ENCODE measurements at places on chromosomes 5 and 9. TPM values are rescaled to one million over a fixed set of nuclear protein-coding genes. Genes with fewer than 3 reads are reported as not detected.

DNA sequence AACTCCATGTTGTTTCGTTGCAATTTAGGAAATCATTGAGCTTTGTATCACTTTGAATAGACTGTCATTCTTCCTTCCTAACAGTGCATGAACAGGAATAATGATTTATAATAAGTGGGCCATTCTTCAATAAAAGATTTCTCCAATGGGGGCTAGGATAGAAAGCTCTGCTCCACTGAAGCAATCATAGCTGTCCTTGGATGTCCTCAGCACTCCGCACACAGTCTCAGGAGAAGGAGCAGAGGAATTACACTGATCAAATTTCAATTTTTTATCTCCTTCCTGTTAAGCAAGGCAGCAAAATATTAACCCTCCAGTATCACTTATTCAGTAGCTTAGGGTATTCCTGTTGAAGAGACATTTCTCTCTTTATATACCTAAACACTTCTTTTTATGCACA, 532.7 kb upstream of the ST8SIA4 start:
- DNase-seq: no peak
- no peaks in the 10 kb centered on the region for H3K36me3 ChIP-seq
- no peak overlapping the region for H3K27ac ChIP-seq

- H3K27ac ChIP-seq: no peak overlapping the region
- no peaks in the 10 kb centered on the region for H3K4me1 ChIP-seq
- no peaks in the 10 kb centered on the region for H3K36me3 ChIP-seq
- DNase-seq: peak; percentile 14
- H3K27me3 ChIP-seq: no peaks in the 10 kb centered on the region
Measured at GRCh38 chr9:94656200-94656599, 16.9 kb upstream of the FBP1 start.

DNA sequence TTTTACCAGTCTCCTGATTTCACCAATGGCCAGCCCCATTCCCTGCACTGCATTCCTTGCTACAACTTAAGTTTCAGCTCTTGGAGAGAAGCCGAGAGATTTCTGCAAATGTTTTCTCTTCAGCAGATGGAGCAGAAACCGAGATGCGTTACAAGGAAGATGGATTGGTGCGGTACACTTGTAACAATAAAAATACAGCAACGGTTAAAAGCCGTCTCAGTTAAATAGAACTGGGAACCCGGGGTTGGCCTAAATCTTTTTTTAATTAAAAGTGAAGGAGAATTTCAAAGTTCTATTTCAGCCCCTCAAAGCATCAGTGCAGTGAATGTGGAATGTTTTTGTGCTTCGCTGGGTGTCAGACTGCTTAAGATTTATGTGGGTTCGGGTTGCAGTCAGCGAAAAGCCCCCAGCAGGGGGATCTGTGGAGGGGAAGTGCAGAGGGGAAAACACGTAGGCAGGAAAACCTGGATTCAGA, 19.8 kb downstream of the BRINP1 start:
- no peak for DNase-seq
- H3K36me3 ChIP-seq: no peaks in the 10 kb centered on the region
- no peaks in the 10 kb centered on the region for H3K27me3 ChIP-seq
- H3K4me3 ChIP-seq: no peak overlapping the region

- peaks cover 7% of the 10 kb centered on the region for H3K4me1 ChIP-seq
- H3K27ac ChIP-seq: no peak overlapping the region
- H3K4me3 ChIP-seq: no peak overlapping the region
- peak; percentile 27 for DNase-seq
- no peaks in the 10 kb centered on the region for H3K27me3 ChIP-seq
- H3K36me3 ChIP-seq: no peaks in the 10 kb centered on the region
Measured at GRCh38 chr9:132546148-132547051, 36.0 kb upstream of the BARHL1 start.

GRCh38 chr9:70260606-70261005, 1.8 kb downstream of the SMC5 start:
- H3K36me3 ChIP-seq: peaks cover 8% of the 10 kb centered on the region
- H3K27ac ChIP-seq: peak overlapping the region; percentile 92
- H3K4me1 ChIP-seq: peaks cover 66% of the 10 kb centered on the region
- no peak for DNase-seq
- H3K4me3 ChIP-seq: no peak overlapping the region

- H3K27ac ChIP-seq: no peak overlapping the region
- H3K4me1 ChIP-seq: peaks cover 43% of the 10 kb centered on the region
- no peaks in the 10 kb centered on the region for H3K36me3 ChIP-seq
- DNase-seq: no peak
Measured at GRCh38 chr9:135279834-135280393, 192.4 kb downstream of the OLFM1 start.

GRCh38 chr9:99576002-99576401, 245.7 kb upstream of the NR4A3 start:
- no peaks in the 10 kb centered on the region for H3K27me3 ChIP-seq
- H3K4me1 ChIP-seq: no peaks in the 10 kb centered on the region
- no peak overlapping the region for H3K27ac ChIP-seq

HK3 gene
- 3.6 TPM for total RNA-seq

DNA sequence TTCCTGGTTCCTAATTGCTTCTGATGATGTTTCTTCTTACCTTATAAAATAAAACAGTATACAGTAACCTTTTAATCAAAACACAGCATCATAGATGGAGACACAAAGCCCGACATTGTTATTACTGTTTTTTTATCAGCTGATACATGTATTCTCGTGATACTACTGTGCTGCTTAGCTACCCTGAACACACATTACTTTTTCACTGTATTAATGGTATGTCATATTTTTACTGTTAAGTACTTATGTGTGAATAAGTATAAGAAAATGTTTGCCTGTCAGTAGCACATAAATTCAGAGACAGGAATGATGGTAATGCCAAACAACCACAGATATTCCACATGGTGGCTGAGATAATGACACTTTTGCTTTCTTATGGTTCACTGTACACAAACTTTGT, 68.7 kb downstream of the RAB24 start:
- no peak overlapping the region for H3K4me3 ChIP-seq
- no peaks in the 10 kb centered on the region for H3K27me3 ChIP-seq
- H3K36me3 ChIP-seq: peaks cover 10% of the 10 kb centered on the region
- H3K4me1 ChIP-seq: peaks cover 13% of the 10 kb centered on the region
- DNase-seq: no peak
- H3K27ac ChIP-seq: no peak overlapping the region

DNA sequence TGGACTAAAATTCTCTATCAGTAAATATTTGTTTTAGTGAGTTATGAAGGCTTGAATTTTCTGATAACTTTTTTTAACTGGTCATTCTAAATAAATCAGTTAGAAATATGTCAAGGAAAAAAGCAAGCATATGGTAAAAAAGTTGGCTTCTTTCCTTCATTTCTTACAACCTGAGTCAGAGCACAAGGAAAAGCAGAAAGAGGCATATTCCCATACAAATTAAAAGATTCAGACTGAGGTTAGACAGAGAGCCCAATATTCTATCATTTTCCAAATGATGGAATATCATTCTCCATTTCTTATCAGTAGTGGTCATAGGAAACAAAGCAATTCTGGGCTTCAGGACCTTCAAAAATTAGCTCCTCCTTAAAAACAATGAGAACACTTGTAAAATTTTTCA, 732.1 kb downstream of the MAT2B start:
- no peaks in the 10 kb centered on the region for H3K27me3 ChIP-seq
- no peak for DNase-seq
- H3K4me1 ChIP-seq: peaks cover 11% of the 10 kb centered on the region
- H3K4me3 ChIP-seq: no peak overlapping the region

DNA sequence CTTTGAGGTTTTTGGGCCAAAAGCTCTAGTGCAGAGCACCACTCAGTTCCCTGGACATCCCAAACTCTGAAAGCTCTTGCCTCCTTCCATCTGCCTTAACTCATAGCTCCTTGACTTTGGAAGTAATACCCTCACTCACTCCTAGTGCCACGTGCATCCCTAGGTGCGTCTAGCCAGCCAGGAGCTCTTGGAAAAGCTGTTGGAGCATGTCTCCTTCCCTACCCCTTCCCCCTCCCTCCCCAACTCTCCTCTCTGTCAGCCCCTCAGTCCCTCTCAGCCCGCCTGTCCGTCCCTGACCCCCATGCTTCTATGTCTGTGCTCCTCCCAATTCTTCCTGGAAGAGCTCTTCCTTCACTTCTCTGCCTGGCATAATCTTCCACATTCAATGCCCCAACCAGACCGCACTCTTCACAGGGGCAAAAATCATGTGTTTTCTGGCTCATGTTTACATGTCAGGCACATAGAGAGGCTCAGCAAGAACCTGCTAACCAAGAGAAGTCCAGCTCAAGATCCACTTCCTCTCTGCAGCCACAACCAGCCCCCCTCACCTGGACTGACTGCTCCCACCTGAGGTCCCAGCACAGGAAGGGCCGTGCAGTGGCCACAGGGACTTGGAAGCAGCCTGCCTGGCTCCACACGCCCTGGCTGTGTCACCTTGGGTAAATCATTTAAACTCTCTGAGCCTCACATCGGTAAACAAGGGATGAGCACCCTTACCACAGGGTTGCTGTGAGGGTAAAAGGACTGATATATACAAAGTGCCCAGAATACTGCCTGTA, 58.4 kb downstream of the WHRN start:
- H3K27ac ChIP-seq: no peak overlapping the region
- H3K36me3 ChIP-seq: no peaks in the 10 kb centered on the region
- DNase-seq: no peak
- H3K27me3 ChIP-seq: no peaks in the 10 kb centered on the region
- no peak overlapping the region for H3K4me3 ChIP-seq
- H3K4me1 ChIP-seq: peaks cover 17% of the 10 kb centered on the region

GRCh38 chr5:59238126-59238902, 655.2 kb downstream of the PDE4D start:
- no peak overlapping the region for H3K27ac ChIP-seq
- H3K27me3 ChIP-seq: no peaks in the 10 kb centered on the region
- no peak for DNase-seq
- H3K36me3 ChIP-seq: no peaks in the 10 kb centered on the region
- H3K4me1 ChIP-seq: no peaks in the 10 kb centered on the region

RUSC2 gene
- total RNA-seq: 27.4 TPM

HTR1A gene
- not detected for total RNA-seq

- H3K27ac ChIP-seq: no peak overlapping the region
- H3K27me3 ChIP-seq: no peaks in the 10 kb centered on the region
- peaks cover 11% of the 10 kb centered on the region for H3K36me3 ChIP-seq
- no peaks in the 10 kb centered on the region for H3K4me1 ChIP-seq
- H3K4me3 ChIP-seq: no peak overlapping the region
Measured at GRCh38 chr9:114339130-114339908, 9.7 kb downstream of the ORM2 start.

DNA sequence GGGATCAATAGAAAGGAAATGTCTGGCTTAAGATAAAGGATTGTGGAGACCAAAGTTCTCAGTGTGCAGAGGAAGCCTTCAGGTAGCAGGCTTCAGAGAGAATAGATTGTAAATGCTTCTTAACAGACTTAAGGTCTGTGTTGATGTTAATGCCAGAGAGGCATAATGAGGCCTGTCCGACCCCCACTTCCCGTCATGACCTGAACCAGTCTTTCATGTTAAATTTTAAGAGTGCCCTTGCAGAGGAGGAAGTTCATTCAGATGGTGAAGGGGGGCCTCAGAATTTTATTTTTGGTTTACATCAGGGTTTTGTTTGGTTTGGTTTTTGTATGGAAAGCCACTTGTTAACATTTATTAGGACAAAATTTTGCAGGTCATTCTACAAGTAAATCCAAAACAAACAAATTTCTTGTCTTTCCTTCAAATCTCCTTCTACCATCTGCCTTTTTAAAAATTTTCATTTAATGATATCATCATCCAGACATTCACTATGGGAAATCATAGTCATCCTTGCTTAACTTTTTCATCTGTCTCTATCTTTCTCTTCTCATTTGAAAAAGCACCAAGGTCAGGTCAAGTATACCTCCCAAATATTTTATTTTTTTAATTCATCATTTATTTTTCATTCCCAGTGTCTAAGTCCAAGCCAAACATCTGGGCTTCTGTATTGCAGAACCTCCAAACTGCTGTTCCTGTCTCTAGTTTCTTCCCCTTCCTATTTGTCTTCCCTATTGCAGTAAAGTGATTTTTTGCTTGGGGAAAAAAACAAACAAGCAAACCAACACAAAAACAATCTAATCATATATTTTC, 6.9 kb upstream of the ABCA1 start:
- DNase-seq: no peak
- H3K4me3 ChIP-seq: no peak overlapping the region
- H3K4me1 ChIP-seq: no peaks in the 10 kb centered on the region

DNA sequence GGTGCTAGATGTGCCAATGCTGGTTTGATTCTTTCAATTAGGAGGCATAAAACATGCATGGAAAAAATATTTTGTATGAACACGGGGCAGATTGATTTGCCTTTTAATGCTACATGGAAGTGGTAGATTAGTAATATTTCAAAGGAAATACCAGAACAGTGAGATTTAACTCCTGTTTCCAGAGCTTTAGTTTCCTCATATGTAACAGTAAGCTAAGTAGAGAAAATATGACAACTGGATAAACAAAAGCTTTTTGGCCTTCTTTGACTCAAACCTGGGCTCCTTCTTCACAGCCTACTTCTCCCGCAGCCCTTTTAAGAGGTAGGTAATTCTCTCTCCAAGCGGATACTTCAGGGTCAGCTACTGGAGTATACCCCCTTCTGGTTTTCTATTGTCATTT, 254.2 kb upstream of the TRPC7 start:
- no peaks in the 10 kb centered on the region for H3K36me3 ChIP-seq
- H3K27me3 ChIP-seq: no peaks in the 10 kb centered on the region
- DNase-seq: no peak
- no peaks in the 10 kb centered on the region for H3K4me1 ChIP-seq

- DNase-seq: no peak
- no peaks in the 10 kb centered on the region for H3K36me3 ChIP-seq
- no peak overlapping the region for H3K27ac ChIP-seq
- H3K4me3 ChIP-seq: no peak overlapping the region
Measured at GRCh38 chr5:126428421-126428820, 5.2 kb downstream of the GRAMD2B start.

- H3K27ac ChIP-seq: no peak overlapping the region
- H3K36me3 ChIP-seq: no peaks in the 10 kb centered on the region
- no peaks in the 10 kb centered on the region for H3K27me3 ChIP-seq
- no peak overlapping the region for H3K4me3 ChIP-seq
Measured at GRCh38 chr5:125552486-125552885, 806.0 kb upstream of the ZNF608 start.

DNA sequence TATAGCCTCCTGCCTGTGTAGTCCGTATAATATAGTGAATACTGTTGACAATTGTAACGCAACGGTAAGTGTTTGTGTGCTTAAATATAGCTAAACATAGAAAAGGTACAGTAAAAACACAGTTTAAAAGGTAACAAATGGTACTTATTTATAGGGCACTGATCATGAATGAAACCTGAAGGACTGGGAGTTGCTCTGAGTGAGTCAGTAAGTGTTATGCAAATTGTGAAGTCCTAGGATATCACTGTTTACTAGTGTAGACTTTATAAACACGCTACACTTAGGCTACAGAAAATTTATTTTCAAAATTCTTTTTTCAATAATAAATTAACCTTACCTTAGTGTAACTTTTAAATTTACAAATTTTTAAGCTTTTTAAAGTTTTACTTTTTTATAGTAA, 1090.1 kb downstream of the CDH9 start:
- no peak overlapping the region for H3K27ac ChIP-seq
- no peak overlapping the region for H3K4me3 ChIP-seq
- H3K36me3 ChIP-seq: no peaks in the 10 kb centered on the region
- no peaks in the 10 kb centered on the region for H3K4me1 ChIP-seq
- H3K27me3 ChIP-seq: no peaks in the 10 kb centered on the region
